SK-MEL-5 (cell line): ENCODE measurements at places on chromosomes 3 and 15. TPM values are rescaled to one million over a fixed set of nuclear protein-coding genes. Genes with fewer than 3 reads are reported as not detected.

FSIP1 gene
- 0.27 and 0.42 TPM in 2 replicates for total RNA-seq

RASL12 gene
- total RNA-seq = not detected in 2 replicates

TMEM108 gene
- total RNA-seq = 0.13 TPM in 1 of 2 replicates, not detected in the other

SHF gene
- total RNA-seq = 3.4 and 5.5 TPM in 2 replicates

DAZL gene
- not detected in 2 replicates for total RNA-seq

EXD1 gene
- 0.51 TPM in 1 of 2 replicates, not detected in the other for total RNA-seq

MITF gene
- 768 and 819 TPM in 2 replicates for total RNA-seq

SEMA5B gene
- not detected in 2 replicates for total RNA-seq

BCHE gene
- total RNA-seq = 68.8 and 78.1 TPM in 2 replicates

SLC24A1 gene
- 7.0 and 7.4 TPM in 2 replicates for total RNA-seq

KBTBD13 gene
- total RNA-seq = not detected in 2 replicates

RLBP1 gene
- total RNA-seq = 33.8 and 37.2 TPM in 2 replicates

UROC1 gene
- total RNA-seq = 0.05 and 0.21 TPM in 2 replicates

LRRC34 gene
- total RNA-seq = 4.9 and 6.5 TPM in 2 replicates

TGM5 gene
- 0.13 and 0.21 TPM in 2 replicates for total RNA-seq

CSPG5 gene
- total RNA-seq = 3.8 and 4.3 TPM in 2 replicates

C3orf49 gene
- not detected in 2 replicates for total RNA-seq

SI gene
- total RNA-seq = not detected in 2 replicates

NRROS gene
- total RNA-seq = 3.2 and 6.2 TPM in 2 replicates

TRPM1 gene
- total RNA-seq = 105 and 109 TPM in 2 replicates

CPLX3 gene
- total RNA-seq = not detected in 2 replicates

MCF2L2 gene
- total RNA-seq = 0.79 and 1.0 TPM in 2 replicates

ZNF385D gene
- not detected in 2 replicates for total RNA-seq

ADCY5 gene
- total RNA-seq = 1.0 and 1.2 TPM in 2 replicates

FBXO40 gene
- 0.05 and 0.08 TPM in 2 replicates for total RNA-seq

SENP8 gene
- 2.1 and 2.5 TPM in 2 replicates for total RNA-seq

ARHGEF26 gene
- 29.3 and 31.2 TPM in 2 replicates for total RNA-seq

ALDH1A3 gene
- 0.34 and 1.4 TPM in 2 replicates for total RNA-seq

RPSA gene
- total RNA-seq = 1,987 and 2,436 TPM in 2 replicates

PTX3 gene
- total RNA-seq = not detected in 2 replicates

SERINC4 gene
- total RNA-seq = not detected in 2 replicates

ALDH1L1 gene
- total RNA-seq = 0.19 and 1.1 TPM in 2 replicates
